Fibroblast of villous mesenchyme (primary cell): ENCODE measurements at places on chromosomes 12 and 14. TPM values are rescaled to one million over a fixed set of nuclear protein-coding genes. Genes with fewer than 3 reads are reported as not detected.

DNA sequence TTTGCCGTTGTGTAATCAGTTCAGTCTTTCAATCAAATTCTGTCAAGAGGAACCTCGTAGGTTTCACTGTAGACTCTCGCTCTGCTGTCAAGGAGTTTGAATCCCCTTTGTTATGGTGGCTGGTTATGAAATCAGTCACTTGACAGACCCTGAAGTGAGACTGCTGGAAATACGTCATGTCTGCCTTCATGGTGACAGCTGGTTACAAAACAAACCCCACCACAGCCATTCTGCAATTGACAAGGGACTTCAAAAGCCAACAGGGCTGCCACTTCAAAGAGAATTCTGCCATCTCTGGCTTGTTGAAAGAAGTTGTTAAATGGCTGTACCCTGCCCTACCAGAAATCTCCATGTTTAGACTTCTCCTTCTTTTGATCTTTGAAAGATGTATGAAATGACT, 286.9 kb downstream of the ERC1 start:
- no peak for DNase-seq

- DNase-seq: no peak
Observed at GRCh38 chr14:97058074-97058467, 260.9 kb downstream of the VRK1 start.

GRCh38 chr14:33592297-33592696, 358.6 kb downstream of the EGLN3 start:
- DNase-seq: peak; percentile 22

DNA sequence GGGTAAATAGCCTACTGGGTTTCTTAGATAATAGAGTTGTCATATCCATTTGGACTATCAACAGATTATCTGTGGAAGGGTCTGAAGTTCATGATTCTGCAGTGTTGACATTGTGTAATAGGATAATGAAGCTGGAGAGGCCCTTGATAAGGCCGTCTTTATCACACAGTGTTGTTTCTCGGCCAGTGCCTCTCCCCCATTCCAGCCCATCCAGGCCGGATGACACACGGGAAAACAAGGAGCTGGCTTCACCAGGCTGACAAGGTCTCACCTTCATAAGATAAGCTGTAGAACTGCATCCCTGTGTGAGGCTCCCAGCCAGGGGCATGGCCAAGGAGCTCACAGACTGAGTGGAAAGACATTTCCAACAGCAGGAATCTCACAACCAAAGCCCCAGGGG, 8.7 kb upstream of the EML1 start:
- DNase-seq: no peak

CMA1 gene
- not detected in 2 replicates for total RNA-seq

GRCh38 chr12:17381211-17381610, 708.8 kb downstream of the RERGL start:
- DNase-seq: no peak

DNA sequence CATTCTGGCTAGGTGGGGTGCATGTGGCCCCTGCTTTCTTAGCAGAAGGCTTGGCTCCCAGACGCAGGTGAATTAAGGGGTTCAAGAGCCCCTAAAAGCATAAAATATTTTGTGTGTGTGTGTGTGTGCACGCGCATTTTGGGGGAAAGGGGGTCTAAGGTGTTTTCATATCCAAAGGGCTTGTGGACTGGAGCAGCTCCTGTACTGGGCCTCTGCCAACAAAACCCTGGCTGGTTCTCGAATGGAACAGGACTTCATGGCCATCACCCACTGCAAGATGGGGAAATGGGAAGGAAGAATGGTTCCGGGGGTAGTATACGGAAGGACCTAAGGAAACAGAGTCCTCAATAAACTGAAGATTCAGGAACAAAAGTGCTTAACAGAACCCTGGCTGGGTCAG, 3.9 kb upstream of the ATN1 start:
- no peak for DNase-seq

- DNase-seq: no peak
Observed at GRCh38 chr14:64928239-64929013, 14.1 kb downstream of the GPX2 start.

DNA sequence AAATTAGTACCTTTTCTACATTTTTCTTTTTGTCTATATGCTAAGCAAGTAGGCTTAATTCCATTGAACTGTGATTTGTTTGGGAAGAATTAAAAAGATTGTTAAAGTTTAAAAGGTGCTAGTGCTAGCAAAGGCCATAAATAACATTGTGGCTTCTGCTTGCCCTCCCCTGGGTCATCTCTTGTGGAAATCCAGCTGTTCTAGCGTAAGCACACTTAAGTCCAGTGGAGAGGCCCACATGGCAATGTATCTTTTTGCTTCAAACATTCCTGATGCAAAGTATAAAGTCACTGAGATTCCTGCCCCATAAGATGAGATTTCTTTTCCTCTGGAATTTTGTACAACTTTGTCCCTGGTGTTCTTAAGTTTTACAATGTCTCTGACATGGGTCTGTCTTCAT, 14.4 kb upstream of the ERGIC2 start:
- peak; percentile 33 for DNase-seq

DNA sequence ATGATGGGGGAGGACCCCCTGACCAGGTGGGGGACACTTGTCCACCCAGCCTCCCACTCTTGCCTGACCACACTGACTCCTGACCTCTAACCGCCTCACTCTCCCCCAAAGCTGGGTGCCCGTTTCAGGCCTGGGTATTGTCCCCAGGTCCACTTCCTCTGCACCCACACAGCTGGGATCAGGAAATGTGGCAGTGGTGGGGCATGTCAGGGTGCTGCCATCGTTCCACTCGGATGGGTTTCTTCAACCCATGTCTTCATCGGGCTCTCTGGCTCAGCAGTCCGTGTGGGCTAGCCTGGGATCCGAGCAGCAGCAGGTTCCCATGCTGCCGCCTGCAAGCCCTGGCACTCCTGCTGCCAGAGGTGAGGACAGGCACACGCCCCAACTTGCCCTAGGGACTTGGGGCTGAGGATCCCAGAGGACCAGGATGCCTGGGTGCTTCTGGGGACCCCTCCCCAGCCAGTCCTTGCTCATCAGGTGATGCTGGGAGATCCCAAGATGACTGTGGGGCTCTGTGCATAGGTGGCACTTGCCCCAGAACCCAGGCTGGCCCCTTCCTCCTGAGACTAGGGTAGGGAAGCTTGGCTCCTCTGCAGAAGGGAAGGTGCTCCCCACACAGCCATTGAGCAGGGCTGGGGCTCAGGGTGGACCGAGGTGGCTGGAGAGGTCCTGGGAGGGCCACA, 2.9 kb upstream of the CLBA1 start:
- no peak for DNase-seq

DNA sequence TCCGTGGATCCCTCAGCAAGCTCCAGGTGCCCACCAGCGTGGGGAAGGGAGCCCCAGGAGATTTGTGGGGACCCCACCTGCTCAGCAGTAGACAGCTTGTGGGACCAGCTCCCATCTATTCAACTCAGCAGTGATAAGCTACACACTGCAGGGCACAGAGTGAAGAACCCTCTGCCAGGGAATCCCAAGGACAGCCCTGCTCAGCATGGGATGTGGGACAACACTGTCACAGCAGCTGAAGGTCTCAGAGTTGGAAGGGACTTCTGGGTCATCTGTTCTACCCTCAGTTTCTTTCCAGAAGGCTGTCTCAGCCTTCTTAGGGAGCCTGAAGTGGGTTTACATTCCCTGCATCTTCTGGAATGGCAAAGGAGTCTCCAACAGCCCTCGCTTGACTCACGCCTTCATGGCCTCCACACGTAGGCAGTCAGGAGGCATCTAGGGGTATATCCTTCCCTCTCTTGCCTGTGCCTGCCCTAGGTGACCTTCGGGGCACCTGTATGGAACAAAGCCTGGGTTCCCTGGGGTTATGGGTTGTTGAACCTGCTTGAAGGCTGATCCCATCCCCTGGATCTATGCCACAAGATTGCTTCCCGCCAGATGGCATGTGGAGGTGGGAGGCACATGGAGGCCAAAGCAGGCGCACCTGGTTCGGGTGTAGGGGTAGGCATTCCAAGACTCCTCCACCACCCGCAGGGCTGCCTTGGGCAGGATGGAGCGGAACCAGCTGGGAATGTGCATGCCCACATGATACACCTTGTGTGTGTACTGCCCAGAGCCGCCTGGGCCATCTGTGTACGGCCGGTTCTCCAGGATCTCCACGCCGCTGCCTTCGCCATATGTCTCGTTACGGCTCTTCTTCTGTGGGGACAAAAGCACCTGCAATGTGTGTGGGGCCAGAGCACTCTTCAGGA, 33.0 kb downstream of the ARL6IP4 start:
- no peak for DNase-seq

DNA sequence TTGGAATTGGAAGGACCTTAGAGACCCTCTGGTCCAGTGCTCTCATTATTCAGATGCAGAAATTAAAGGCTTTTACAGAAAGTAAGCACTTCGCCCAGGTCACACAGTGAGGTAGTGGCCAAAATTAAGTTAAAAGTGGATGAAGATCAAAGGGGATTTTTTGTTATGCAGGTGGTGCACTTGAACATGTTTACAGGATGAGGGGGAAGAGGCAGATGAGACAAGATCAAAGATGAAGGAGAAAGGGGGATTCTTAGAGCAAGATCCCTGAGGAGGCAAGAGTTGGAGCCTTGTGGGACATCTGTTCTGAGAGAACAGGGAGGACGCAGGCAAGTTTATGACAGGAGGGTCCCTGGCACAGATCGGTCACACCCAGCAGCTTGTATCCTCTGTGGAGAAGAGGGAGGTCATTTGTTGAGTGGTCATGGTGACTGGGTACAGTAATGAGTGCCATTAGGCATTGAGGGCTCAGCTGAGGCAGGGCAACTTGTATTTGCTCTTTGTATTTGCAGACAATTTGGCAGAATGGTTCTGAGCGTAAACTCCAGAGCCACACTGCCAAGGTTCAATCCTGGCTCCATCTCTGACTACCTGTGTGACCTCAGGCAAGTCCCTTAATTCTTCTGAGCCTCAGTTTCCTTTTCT, 84.0 kb downstream of the BORCS5 start:
- no peak for DNase-seq

DNA sequence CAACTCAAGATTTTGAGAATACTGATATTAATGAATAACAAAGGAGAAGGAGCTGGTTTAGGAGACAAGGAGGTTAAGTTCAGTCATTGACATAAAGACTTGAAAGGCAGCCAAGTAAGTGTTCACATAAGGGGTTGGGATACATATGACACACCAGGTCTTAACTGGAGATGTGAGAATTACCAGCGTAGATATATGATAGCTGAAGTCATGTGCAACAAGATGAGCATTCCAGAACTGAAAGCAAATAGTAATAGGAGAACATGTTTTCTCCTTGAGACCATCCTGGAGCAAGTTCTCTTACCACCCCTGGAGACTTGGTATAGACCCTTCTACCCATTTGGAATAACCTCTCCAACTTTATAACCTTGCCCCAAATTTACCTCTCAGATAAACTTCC, 43.3 kb upstream of the NPFF start:
- DNase-seq: peak; percentile 33

ZFYVE1 gene
- 20.3 and 21.6 TPM in 2 replicates for total RNA-seq

GZMB gene
- total RNA-seq: not detected in 2 replicates
